Cardiac fibroblast (primary cell): ENCODE measurements at places on chromosomes 12 and 14.

GRCh38 chr12:25377469-25378177, 126.9 kb upstream of the KRAS start:
- DNase-seq, result peak; percentile 51

DNA sequence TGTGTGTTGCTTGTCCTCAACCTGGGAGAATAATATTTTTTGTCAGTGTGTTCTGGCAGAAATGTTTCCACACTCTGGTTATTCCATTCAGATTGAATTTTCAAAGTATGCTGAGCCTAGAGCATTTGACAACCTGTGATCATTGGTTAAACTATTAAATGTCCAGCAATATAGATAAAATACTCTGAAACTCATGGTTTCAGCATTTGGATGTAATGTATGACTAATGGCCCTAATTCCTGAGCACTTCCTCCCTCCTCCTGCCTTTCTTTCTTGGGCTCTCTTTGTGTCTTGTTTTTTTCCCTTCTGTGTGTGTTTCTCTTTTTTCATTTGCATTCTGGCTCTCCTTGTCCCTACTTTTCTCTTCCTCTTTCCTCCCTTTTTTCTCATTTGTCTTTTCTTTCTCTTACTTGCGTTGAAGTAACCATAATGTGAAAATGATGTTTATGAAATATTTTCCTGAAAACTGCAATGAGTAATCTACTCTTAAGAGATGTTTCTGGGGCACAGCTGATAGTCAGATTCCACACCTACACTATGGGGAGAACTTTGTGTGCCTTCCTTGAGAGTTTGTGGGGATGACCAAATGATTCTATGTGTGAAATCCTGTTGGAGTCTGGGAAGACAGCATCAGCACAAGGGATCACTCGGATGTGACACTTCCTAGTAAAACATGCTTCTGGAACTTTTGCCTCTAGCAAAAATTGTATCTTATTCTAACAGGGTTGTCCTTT, 74.6 kb downstream of the FRMD6 start:
- peak; percentile 64 for DNase-seq

GRCh38 chr12:47408171-47408871, 297.5 kb downstream of the RPAP3 start:
- DNase-seq, result peak; percentile 20

DNA sequence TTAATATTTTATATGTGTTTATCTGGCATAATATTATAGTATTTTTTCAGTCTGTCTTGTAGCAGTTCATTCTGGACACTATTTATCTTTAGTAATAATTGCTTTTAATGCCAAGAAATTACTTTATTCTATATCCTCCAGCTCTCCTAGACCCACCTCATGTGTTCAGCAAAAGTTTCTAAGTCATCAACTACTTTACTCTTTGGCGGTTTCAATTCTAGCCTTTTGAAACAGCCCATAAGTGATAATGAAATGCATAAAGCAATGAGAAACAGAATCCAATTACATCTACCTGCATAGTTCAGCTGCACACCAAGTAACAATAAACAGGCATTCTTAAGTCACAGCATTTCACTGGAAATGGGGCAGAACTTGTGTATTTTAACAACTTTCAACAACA, 225.5 kb downstream of the SLC25A21 start:
- DNase-seq, result no peak
